ENCODE measurements at places on chromosomes 3 and 15.

GRCh38 chr15:47587940-47588802 lies 129.1 kb upstream of the SEMA6D start:
- DNase-seq: no peak

DNA sequence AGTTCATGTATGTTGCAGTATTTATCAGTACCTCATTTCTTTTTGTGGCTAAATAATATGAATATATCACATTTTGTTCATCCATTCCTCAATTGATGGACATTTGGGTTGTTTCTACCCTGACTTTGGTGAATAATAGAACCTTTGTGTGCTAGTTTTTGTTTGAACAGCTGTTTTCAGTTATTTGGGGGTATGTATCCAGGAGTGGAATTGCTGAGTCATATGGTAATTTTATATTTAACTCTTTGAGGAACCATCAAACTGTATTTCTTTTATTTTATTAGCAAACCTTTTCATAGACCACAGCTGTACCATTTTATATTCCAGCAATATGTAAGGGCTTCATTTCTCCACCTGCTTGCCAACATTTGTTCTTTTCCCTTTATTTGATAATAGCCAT lies 38.4 kb upstream of the RBM5 start:
- DNase-seq: no peak

- DNase-seq: no peak
Observed at GRCh38 chr3:129460155-129460554, 20.1 kb downstream of the IFT122 start.

- no peak for DNase-seq
Observed at GRCh38 chr3:72245183-72245811, 460.3 kb upstream of the PROK2 start.

DNA sequence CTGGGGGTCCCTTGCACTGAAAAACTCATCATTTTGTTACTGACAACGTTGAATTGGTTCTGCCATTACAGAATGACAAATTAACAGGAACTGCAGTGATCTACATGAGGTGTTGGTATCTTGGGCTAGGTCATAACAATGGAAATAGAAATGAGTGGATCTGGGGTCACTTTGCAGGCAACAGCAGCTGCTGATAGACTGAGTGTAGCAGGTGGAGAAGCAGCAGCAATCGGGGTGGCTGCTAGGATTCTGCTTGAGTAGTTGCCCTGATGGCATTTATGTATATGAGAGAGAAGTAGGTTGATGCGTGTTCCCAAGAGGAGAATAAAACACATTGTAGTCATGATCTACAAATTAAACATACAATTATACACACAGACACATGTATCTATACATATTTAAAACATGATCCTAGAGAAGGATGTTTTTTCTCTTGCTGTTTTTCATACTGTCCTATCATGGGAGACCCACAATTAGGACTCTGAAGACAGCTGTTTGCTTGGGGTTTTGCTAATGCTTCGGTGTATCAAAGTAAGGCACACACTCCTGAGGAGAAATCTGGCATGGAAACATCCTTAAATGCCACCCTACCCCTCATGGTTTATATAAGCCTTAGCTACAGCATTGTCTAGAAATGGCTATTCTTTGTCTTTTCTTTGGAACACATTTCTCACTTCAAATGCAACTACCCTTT lies 15.8 kb upstream of the THBS1 start:
- no peak for DNase-seq

DNA sequence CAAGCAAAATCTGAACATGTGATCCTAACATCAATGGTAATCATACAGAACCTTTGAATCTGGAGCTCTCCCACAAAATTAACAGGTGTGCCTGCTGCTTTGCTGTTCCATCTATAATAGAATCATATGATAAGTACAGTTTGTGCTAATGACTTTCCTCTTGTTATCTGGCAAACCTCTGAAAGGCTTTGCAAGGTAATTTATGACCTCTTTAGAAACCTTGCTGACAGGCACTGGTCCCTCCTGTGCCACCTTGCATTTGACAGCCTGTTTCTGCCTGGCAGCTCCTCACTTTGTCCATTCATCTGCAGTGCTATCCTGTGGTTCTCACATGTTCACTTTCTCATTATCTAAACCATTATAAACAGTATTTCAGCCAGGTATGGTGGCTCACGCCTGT lies 10.2 kb upstream of the HTR3C start:
- no peak for DNase-seq

DNA sequence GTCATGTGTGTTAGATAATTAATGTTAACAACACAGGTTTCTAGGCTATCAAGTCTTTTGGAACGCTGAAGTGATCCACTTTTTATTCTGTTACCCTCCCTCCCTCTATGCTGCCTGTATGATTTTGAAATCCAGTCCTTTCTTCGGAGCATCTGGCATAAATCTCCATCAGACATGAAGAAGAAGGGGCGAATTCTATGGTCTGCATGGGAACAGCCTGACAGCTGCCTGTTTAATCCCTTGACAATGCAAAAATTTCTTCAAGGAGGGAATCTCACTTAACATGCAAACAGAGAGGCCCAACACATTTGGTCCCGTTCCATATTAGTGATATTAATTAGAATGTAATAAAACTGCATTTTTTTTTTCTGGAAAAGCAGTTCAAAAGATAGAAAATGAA lies 145.2 kb downstream of the VGLL3 start:
- no peak for DNase-seq

DNA sequence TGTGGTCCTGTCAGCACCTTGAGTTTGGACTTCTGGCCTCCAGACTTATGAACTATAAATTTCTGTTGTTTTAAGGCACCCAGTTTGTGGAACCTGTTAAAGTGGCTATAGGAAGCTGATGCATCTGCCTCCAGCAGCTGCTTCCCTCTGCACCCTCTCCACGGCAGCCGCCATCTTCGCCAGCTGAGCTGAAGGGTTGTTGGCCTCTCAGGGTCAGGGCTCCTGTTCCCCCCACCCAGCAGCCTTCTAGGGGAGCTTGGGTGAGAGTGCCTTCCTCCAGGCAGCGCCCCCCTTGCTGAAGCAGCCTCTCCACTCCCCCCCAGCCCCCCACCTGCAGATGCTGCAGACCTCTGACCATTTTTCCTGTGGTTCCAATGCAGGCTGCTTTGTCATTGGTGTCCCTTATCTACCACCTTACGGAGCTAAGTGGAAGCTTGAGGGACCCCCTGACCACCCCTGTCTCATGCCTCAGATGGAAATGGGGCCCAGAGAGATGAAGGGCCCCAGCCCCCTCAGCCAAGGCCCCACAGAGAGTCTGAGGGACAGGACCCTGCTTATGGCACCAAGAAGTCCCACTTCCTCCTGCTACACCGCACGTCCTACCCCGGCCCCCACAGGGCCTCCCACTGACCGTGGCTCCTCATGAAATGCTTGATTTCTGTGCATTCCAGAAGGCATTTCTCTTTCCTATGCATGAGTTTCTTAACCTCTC lies 61.4 kb upstream of the TLE3 start:
- no peak for DNase-seq

- no peak for DNase-seq
Observed at GRCh38 chr3:148901987-148902791, 37.1 kb downstream of the CPA3 start.

DNA sequence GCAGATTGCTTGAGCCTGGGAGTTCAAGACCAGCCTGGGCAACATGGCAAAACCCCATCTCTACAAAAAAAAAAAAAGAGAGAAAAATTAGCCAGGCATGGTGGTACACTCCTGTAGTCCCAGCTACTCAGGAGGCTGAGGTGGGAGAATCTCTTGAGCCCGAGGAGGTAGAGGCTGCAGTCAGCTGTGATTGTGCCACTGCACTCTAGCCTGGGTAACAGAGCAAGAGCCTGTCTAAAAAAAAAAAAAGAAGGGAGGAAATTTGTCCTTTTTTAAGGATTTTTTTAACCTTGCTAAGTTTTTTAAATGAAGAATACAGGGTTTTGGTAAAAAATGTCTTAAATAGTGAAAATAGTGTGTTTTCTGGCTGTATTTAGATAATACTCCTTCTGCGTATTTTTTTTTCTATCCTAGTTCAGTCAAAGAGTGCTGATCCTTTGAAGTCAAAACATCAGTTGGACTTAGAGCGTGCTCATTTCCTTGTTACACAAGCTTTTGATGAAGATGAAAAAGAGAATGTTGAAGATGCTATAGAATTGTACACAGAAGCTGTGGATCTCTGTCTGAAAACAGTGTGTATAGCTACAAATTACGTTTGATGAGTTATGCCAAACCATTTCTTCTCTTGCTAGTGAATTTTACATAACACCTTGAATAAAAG lies 11.1 kb downstream of the CAPN7 start:
- DNase-seq: no peak

GRCh38 chr3:175601521-175601920 lies 742.4 kb downstream of the NAALADL2 start:
- DNase-seq: no peak

- DNase-seq: no peak
Observed at GRCh38 chr3:127711896-127712295, 39.1 kb downstream of the ABTB1 start.

DNA sequence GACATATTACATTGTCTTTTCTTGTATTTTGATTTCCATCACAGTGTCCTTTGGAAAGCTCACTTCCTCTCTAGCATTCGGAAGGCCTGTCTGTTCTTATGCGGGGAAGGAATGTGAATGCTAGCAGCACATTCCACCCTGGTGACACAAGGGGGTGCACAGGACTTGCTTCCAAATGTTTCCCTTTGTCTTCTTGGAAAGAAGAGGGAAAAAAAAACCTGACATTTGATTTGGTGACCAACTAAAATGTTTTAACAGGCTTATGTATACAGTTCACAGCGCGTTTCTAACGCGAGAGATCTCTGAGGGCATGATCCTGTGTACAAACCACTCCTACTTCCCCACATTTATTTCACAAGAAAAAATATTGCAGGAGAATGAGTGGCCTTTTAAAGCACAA lies 107.6 kb upstream of the FXR1 start:
- no peak for DNase-seq

DNA sequence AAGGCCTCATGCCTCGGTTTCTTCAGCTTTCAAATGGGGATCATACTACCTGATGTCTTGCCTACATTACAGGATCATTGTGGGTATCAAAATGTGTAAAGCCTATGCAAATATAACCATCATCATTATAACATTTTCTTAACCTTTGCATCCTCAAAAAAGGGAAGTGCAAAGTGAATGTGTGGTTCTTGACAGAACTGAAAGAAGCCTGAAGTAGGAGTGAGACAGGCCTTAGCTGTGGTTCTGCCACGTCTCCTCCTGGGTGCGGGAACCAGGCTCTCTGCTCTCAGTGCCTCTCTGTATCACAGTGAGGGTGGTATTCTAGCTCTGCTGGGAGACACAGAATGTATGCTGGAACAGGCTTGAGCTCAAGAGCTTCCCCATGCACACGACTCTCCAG lies 316.9 kb upstream of the ICE2 start:
- no peak for DNase-seq

- no peak for DNase-seq
Observed at GRCh38 chr15:39367596-39367995, 213.3 kb upstream of the THBS1 start.

- DNase-seq: no peak
Observed at GRCh38 chr3:39920271-39920670, 110.9 kb downstream of the MYRIP start.

DNA sequence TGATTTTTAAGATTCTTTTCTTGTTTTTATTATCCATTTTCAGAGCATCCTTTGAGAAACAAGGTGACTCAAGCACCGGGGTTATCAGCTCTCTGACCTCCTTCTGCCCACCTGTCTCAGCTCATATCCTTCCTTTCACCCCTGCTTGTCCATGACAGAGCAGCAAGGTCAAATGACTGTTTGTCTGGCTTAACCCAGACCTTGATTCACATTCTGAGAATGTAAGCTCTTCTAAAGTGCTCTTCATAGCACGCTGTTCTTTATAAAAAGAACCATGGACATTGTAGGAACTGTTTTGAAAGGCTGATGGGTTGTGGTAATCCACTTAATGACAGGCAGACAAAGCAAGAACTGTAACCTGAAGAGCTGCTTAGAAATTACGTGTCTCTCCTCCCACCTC lies 122.5 kb downstream of the CHST2 start:
- DNase-seq: no peak

DNA sequence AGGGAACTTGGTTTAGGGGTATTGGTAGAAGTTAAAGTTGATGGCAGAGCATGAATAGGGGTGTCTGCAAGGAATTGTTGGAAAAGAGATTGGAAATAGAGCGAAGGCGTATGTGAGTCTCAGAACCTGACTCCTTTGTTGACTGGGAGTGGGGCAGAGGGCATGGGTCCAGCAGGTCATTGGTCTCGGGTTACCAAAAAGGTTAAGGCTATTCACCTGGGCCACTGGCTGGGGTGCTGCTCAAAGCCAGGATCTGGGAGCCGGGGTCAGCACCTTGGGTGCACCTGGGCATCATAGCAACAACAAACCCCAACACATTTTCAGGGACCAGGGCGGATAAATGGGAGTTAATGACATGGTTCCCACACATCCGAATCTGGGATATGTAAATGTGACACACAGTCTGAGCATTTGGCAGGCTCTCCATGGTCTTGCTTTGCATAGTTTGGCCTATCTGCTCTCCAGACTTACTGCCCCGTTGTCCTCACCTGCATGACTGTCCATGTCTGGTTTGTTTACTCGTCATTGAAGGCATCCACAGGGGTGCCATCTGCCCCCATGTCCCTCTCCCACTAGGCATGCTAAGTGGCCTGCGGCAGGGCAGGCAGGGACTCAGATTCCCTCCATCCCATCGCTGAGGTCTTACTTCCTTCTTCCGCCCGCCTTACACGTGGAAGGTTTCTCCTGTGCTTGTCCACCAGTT lies 10.1 kb downstream of the KLF13 start:
- no peak for DNase-seq

DNA sequence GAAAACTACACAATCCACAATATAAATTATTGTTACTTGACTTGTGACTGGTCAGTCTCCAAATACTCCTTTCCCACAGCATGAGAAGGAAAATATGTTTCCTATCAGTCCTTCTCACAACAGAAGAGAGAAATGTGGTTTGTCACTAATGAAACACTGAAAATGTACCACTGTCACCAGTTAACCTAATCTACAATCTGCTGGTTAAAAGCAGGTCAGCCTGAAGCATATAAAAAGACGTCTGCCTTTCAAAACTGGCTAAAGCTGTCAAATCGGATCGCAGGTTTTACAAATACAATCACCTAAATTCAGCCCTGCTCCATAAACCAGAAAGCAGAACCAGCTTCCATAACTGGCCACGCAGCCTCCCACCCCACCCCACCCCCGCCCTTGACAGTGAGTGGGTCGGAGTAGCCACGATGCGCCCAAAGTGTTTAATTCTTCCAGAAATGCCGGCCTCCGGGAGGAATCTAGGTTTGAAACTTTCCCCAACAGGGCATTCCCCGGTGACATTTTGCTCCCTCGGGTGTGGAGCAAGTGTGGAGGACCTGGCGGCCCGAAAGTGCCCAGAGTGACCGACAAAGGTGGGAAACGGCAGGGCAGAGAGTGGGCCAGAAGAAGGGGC lies 682 bp downstream of the ETFA start:
- DNase-seq: no peak

DNA sequence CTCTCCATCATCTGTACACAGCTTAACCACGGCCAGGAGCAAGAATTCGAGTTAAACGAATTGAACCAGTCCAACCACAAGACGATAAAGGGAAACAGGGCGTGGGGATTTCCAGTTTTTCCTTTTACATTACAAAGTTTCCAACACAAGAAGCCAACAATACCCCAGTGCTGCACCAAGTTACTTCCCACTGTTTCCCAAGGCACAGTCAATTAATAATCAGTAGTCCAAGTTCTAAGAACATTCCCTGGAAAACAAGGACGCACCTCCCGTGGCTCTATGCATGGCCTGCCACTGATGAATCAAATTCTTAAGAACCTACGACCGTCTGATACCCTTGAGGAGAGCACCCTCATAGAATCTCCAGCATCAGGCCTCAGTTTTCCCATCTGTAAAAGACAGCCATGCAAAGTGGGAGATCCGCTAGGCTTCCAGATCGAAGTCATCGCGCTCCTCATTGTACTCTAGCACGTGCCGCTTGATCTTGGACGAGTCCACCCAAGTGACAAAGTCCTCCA lies 774 bp downstream of the IMP3 start:
- no peak for DNase-seq

Measured in stimulated activated CD4-positive, alpha-beta T cell treated with anti-CD3 and anti-CD28 coated beads, TNF-alpha, amount 100 ng/mL, for 1 hour (primary cell).